RWPE2 (cell line): ENCODE measurements at places on chromosomes 2 and 18.

- no peak for DNase-seq
Measured at GRCh38 chr18:40935423-40935822, 1019.6 kb upstream of the PIK3C3 start.

GRCh38 chr2:20781656-20782265 lies 41.1 kb downstream of the LDAH start:
- DNase-seq = no peak

DNA sequence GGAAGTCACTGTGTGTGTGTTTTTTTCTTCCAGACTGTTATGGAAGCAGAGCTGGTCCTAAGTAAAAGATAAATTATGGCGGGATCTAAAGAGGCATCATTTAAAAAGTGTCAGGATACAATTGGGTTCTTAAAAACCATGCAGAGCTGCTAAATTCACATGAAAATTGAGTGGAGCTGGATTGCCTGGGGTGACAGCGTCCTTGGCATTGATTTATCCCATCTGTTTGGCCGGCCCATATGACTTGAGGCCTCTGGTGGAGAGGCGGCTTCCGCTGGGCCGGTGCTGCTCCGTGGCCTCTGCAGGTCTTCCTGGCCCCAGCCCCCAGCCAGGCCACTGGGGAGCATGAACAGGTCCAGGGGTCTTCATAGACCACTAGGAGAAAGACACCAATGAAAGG lies 165.5 kb downstream of the GLI2 start:
- DNase-seq = no peak

GRCh38 chr2:120428748-120429147 lies 82.8 kb downstream of the INHBB start:
- DNase-seq = no peak

GRCh38 chr2:213266421-213266820 lies 17.8 kb upstream of the SPAG16 start:
- DNase-seq = no peak
